ENCODE measurements at places on chromosomes 4 and X.

GRCh38 chrX:115940348-115940747 lies 230.2 kb upstream of the AGTR2 start:
- DNase-seq: no peak

GRCh38 chrX:53930515-53931380 lies 113.5 kb downstream of the PHF8 start:
- no peak for DNase-seq

GRCh38 chr4:148270630-148271029 lies 171.6 kb downstream of the NR3C2 start:
- no peak for DNase-seq

GRCh38 chr4:38106886-38107514 lies 146.8 kb downstream of the PTTG2 start:
- DNase-seq: no peak

DNA sequence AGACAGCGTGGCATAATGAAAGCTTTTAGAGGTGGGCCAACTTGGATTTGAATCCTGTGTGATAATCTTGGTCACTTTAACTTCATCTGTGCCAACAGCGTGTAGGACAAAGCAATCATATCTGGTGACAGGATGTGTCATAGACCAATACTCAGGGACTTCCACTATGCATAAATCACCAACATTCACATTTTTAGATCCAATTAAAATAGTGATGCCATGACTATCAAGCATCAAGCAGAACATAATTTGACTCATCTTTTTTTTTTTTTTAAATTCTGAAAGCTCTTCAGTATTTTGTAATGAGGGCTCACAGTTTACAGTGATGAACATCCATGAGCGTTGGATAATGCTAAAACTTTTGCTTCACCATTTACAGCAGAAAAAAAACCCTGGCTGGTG lies 27.3 kb upstream of the RAPGEF2 start:
- DNase-seq: peak; percentile 58

DNA sequence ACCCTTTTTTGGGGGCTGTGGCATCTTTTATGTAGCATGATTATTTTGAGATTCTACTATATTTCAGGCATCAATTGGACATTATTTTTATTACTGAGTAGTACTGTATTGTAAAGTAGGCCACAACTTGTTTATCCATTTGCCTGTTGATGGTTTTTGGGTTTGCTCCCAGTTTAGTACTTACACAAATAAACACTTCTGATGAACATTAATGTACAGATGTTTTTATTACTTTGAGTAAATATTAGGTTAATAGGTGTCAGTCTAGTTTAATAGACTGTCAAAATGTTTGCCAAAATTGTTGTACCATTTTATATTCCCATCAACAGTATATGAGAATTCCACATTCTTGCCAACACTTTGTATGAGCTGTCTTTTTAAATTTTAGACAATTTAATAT lies 214.9 kb upstream of the MAD2L1 start:
- no peak for DNase-seq

GRCh38 chr4:168265327-168265726 lies 53.2 kb downstream of the DDX60 start:
- DNase-seq: no peak

- DNase-seq: no peak
These were observed 52.8 kb downstream of the NFKB1 start for GRCh38 chr4:102553982-102554381.

DNA sequence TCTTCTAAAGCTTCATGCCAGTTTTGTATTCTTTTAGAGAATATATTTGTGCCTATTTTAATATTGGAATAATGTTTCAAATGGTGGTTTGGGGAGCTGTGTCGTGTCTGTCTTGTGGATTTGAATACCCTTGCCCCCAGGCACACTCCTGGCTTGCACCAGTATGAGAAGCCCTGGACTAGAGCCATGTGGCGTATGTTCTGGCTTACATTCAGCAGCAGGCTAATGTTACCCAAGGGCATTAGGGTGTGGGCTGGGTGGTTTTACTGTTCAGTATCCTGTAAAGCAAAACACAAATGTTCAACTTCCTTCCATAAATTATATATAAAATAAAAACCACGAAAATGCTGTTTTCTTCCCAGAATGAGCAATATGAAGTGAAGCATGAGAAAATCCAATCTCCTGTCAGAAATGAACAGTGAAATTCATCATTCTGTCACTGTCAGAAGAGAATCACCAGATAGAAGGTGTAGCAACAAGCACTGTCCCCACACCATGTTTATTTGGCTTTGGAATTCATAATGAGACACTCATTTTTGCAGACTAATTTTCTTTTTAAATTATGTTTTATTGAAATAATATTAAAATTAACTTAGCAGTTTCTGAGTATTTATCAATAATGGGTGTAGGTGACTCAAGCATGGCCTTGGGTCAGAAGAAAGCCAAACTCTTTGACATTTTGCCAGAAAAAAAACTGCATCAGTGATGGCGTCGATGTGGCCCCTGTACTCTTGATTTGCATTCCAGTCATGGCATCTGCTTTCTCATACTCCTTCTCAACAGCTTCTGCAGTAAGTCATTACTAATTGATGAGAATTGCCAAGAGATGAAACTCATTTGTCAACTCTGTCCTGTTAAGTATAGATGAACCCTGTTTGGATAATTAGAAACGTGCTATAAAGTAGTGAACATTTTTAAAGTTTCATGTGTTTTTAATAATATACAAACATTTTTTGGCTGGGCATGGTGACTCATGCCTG lies 43.8 kb downstream of the WWC2 start:
- DNase-seq: peak; percentile 56

- no peak for DNase-seq
These were observed 70.7 kb downstream of the ARHGEF38 start for GRCh38 chr4:105623099-105623498.

GRCh38 chrX:31658360-31658759 lies 586.5 kb upstream of the FTHL17 start:
- DNase-seq: peak; percentile 4

DNA sequence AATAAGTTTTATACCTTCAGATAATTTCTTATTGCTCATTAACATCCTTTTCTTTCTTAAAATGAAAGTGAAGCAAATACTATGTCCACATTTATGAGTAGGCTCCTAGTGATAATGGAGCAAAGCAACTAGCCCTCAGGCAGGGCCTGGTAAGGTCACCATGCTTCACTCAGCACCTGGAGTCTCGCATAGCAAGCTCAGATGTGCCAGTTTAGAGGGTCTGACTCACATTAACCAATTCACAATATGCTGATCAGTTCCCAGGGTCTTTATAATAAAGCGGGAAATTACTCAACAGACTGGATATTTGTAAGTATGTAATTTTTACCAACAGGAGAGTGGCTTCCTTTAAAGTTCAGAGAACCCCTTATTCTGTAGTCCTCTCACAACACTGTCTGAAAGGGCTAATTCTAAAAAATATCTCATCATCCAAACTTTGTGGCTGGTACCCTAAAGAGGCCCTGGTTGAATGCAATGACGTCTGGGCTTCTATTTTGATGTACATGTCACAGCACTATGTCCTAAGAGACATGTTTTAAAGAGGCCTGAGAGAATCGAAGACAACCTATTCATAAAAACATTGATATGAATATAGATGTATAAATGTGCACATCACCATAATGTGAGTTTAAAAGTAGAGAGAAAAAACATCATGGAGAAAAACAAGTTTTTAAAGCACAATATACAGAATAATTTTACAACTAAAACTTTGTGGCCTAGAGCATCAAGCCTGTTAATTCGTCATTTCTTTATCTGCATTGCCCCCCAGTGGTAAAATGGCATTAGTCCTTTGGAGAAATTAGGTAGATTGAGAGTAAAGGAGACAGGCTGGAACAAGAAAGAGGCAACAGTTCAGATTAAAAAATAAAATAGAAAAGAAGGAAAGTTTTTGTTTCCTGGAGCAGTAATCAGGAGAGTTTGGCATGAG lies 44.3 kb downstream of the IL21 start:
- no peak for DNase-seq

DNA sequence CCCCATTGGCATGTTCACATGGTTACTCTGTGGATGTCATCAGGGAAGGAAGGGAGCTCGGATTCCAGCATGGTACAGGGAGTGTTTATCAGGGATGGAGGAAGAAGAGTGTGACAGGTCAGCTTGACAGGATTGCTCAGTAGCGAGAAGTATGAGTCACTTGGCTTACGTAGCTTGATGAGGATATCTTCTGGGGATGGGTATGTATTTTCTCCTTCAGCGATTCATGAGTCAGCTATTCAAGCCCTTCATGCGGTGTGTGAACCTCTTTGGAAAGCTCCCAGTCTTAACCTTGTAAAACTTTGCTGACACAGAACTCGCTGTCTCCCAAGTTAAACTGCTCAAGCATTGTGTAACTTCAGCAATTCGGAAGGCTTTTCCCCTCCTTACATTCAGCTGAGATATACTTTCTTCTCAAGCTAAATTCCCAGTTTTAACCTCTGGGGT lies 275.4 kb downstream of the ARHGAP10 start:
- DNase-seq: peak; percentile 97

DNA sequence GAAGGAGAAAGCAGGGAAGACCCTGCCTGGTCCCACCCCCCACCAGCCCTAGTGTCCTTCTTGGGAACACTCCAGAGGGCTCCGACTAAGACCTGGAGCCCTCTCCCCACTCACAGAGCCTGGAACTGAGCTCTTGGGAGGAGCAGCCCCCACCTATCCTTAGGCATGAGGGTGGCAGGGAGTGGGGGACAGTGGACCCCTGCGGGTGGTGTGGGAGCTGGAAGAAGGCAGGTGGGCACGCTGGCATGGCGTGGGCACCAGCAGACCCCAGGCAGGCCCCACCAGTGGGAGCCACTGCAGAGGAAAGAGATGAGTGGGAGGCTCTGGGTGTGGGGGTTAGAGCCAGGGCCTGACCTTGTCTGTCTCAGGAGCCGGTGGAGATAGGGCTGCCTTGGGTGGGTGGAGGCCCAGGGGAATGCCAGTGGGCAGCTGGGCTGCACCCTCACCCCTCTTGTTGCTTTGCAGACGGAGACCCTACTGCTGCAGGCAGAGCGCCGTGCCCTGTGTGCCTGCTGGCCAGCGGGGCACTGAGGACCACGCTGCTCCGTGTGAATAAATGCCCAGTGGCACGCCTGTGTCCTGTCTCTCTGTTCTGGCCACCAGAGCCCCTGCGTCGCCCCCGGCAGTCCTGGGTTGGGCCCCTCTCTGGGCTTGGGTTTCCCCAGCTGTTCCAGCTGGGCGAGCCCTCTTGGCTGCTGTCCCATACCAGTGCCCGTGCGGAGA lies 15.6 kb upstream of the NAT8L start:
- no peak for DNase-seq

GRCh38 chr4:87423317-87424098 lies 1.1 kb downstream of the NUDT9 start:
- no peak for DNase-seq

DNA sequence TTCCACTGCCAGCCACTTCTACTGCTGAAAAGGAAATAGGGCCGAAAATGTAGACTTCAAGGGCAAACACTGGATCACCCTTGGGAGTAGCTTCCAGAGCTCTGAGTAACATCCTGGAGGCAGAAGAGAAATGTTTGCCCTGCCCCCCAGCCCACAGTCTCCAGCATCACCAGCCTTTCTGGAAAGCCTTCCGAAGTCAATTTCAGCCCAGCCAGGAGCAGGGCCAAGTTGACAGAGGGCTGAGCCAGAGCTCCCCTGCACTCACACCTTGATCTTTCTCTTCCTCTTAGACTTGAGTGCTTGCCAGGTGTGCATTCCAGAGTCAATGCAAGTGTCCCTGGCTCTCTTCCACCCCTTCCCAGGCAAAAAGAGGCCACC lies 35.2 kb downstream of the SLC25A5 start:
- peak; percentile 65 for DNase-seq

- DNase-seq: no peak
These were observed 932.4 kb downstream of the PCDH18 start for GRCh38 chr4:136599890-136600289.

GRCh38 chr4:182048871-182049270 lies 194.3 kb upstream of the TENM3 start:
- no peak for DNase-seq

DNA sequence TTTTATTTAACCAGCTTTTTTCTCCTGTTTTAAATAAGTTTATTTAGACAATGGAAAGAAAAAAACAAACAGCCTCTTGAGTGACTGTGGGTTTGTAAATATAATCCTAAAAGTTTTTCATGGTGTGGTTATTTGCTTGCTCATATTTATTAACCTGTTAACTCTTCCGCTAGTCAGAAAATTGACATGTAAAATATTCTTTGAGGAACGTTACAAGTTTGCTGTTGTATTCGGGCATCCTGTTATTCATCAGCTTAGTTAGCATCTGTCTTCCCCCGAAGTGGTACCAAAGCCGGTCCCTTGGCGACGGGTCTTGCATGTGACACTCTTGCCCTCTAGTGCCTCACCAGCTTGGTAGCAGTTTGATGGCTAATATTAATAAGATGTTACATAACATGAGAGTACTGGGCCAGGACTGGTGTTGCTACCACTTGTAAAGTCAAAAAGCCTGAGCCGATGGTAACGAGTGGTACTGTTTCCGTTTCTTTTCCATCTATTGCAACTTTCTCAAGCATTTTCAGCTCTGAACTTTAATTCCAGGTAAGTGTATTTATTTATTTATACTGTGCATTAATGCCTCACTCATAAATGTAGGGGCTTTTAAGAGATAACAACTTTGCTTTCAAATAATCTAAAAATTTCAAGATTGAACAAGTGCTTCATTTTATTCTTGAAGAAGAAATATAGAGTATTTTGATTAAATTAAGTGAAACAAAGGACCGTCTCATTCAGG lies at the start of gene NDST3:
TSS of gene NDST3 (plus strand) at position 434 of the 733 bp plus-strand sequence. CDS start 19,425 bp downstream, outside the sequence.
- DNase-seq: peak; percentile 20

- DNase-seq: no peak
These were observed 538.7 kb upstream of the SMIM31 start for GRCh38 chr4:164215113-164215741.

DNA sequence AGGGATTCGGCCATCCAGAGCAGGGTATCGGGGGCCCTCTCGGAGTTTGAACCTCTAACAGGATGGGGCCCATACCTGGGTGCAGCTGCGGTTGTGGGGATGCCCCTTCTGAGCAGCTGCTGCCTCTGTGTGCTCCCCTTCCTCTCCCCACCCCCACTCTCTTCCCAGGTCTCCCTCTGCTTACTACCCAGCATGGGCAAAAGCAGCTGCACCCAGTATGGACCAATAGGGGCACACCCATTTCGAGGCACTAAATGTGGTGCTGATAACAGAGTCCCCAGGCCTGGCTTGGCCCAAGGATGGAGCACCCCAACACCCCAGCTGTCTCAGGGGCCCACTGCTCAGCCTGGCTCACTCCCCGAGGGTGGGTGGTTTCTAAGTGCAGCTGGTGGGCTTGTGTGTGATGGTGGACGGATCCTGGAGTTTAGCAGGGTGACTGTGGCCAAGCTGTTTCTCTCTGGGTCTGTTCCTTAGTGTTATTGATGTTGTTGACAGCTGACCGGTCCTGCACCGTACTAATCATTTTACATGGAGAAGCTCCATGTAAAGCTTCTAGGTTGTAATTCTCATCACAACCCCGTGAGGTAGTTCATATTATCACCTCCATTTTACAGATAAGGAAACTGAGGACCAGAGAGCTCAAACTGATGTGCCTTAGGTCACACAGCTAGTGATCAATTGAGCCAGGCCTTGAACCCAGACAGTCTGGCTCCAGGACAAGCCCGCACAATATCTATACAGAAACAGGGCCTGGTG lies 13.1 kb upstream of the KIAA0232 start:
- DNase-seq: no peak

DNA sequence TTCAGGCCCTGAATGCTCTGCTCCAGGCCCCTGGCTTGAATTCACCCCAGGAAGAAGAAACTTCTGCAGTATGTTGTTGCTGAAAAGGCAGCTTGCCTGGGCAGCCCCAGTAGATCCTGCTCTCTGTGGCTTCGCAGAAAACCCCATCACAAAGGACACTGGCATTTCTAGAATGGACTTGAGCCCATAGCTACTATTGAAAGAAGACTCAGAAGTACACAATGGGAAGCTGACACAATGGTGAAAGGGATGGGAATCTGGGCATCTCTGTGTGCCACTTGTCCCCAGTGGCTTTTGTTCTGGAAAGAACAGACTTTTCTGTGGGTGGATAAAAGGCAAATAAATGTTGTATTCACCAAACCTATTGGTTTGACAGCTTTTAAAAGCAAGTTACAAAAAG lies 67.4 kb upstream of the SCML1 start:
- no peak for DNase-seq
